Pancreas (tissue), 10 donors: ENCODE measurements at places on chromosomes 13 and 19.

DNA sequence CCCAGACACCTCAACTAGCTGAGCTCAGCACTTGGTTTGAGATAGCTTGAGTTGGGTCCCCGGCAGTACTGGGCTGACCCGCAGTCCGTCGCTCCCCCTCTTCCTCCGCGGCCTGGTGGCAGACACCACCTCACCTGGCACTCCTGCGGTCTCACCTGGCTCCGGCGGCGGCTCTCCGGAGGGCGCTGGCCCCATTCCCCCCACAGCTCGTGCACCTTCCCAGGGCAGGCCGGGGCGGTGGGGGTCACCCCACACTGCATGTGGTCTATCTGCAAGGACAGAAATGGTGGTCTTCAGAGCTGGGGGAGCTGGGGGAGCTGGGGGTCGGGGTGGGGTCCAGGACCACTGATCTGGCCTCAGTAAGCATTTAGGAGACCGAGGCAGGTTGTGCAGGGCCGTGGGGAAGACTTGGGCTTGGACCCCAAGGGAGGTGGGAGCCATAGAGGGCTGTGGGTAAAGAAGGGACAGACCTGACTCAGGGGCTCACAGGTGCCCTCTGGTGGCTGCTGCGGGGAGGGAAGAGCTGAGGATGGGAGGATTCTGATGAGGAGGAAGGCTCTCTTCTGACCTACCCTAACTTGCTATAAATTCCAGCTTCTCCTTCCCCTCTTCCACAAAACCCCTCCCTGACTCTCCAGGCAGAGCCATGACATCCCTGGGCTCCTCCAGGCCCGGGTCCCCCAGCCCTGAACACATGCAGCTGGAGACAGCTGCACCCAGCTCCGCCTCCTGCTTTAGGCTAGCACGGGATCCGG, 6.7 kb upstream of the PLIN4 start:
- DNase-seq, result peak; percentile 80

- DNase-seq, result peak; percentile 64
Observed at GRCh38 chr19:33819880-33820781, 23.5 kb downstream of the KCTD15 start.

- DNase-seq, result no peak
Observed at GRCh38 chr19:33299051-33299688, 3.2 kb downstream of the CEBPA start.

GRCh38 chr13:46603165-46603603, 50.2 kb downstream of the LRCH1 start:
- no peak for DNase-seq

DNA sequence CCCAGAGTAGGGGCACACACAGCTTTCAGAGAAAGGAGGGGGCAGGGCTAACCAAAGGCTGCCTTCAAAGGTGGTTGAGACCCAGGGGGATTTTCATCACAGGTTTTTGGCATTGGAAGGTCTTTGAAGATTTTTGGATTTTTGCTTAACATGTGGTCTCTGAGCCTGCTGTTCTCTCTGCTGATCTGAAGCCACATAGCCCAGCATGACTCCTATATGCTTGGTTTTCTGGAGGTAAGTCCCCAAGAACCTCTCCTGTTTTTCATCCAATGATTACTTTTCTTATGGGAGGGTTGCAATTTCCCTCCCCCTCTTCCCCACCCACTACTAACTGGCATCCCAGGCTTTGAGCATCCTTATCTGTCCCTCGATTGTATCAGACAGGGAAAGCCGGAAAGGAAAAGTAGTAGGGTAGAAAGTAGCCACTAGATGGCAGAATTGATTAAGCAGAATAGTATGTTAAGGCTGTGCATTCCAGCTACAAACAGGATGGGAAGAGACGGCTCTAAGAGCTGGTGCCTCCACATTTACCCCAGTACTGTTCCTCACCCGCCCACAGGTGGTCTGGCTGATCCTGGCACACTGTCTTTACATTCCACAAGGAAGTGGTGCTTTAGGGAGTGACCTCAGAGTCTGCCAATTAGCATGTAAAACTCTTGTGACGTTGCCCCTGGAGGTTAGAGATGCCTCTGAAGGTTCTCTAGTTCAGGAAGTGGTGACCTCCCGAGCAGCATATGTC, 218.9 kb upstream of the EDNRB start:
- no peak for DNase-seq
